ENCODE measurements at places on chromosomes 2 and 18.

DNA sequence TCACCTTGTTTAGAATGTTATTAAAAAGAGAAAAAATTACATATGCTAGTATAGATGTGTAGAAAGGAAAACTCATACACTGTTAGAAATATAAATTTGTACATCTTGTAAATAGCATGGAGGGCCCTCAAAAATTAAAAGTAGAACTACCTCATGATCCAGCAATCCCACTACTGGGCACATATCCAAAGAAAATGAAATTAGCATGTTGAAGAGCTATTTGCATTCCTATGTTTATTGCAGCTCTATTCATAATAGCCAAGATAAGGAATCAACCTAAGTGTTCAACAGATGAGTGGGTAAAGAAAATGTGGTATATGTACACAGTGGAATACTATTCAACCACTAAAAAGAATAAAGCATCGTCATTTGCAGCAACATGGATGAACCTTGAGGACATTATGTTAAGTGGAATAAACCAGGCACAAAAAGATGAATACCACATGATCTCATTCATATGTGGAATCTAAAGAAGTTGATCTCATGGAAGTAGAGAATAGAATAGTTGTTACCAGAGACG is 251.5 kb upstream of the THUMPD2 start:
- no peak for DNase-seq

DNA sequence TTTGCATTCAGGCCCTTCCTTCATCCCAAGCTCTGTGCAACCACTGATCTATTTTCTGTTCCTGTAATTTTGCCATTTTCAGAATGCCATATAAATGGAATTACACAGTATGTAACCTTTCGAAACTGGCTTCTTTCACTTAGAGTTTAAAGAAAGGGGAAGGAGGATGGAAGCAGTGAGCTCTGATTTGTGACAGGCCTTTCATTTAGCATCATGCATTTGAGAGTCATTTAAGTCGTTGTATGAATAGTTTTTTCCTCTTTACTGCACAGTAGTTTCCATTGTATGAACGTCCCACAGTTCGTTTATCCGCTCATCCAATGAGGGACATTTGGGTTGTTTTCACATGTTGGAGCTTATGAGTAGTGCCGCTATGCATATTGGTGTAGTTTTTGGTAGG is 67.0 kb downstream of the LBH start:
- DNase-seq: peak; percentile 5

DNA sequence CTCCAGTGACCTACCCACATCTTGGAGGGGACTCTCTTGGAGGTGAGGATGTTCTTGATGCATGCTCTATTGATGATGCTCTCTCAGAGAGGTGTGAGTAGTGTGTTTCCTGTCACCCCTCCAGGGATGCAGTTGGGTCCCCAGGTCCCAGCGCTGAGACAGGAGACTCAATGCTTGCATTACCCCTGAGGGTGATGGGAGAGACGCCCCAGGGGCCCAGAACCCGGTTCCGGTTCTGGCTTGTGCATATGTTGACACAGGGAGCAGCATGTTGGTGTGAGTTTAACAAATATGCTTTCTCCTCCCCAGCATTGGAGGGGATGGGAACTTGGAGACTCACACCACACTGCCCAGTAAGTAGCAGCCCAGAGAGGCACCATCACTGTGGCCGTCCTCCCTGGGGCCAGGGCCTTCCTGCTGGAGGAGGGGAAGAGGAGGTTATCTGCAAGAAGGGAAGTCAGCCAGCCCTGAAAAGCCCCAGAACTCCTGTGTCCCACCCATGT is 124.5 kb downstream of the PLB1 start:
- no peak for DNase-seq

DNA sequence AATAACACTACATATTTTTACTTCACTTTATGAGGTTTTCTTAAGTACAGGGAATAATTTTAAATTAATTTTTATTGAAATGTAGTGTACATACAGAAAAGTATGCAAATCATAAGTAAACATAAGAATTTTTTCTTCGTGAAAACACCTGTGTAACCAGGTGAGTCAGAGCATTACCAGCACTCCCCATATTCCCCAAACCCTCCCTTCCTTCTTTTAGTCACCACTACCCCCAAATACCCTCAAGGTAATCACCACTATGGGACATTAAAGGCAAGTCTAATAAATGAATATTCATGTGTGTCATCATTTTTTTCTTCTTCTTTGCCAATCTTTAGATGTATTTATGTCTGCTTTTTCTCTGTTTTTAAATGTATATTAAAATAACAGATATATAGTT is 139.9 kb upstream of the LTBP1 start:
- DNase-seq: no peak

DNA sequence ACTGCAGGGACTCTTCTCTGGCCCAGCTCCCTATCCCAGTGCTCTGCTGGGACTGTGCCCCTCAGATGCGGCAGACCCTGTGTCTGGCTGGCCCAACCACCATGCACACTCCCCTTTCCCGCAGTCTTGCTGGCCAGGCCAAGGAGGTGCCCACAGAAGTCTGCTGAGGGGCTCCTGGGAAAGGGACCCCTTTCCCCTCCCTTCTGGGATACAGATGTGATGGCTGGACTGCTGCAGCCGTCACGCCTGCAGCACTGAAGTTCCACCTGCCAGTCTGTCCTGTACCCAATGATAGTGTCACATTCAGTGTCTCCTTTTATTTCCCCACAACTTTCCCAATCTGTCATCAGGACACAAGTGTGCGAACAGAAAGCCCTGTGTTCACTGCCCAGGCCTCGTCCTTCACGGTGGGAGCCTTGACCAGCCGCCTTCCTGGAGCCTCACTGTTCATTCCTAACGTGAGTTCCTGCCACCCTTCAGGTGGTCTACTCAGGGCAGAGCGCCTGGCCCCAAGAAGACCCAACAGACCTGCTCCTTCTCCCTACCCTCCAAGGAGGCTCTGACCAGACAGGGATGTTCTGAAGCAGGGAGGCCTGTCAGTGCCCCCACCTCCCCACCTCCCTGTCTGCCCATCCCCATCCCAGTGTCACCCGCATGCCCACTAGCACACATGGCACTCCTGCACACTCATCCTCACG is 47.1 kb downstream of the ANKMY1 start:
- no peak for DNase-seq

All from RPMI7951 (cell line).